ENCODE measurements at places on chromosomes 1 and 21.
A peak's percentile ranks its signal among the peaks of the same experiment; 100 is the strongest.

DNA sequence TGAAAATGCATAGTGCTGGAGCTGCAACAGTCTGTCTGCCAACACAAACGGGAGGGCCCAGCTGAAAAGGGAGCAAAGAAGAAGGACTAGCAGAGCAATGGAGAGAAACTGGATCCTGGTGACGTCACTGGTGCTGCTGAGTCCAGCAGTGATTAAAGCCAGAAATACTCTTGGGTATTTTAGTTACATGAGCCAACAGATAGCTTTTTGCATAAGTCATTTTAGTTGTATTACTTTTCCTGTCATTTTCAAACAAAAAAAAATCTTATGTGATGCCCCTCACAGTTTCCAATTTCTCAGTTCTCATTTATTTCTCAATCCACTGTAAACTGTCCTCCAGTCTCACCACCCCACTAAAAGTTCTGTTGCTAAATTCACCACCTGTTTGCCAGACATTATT is 38.7 kb upstream of the NEK7 start:
- no peak for DNase-seq

DNA sequence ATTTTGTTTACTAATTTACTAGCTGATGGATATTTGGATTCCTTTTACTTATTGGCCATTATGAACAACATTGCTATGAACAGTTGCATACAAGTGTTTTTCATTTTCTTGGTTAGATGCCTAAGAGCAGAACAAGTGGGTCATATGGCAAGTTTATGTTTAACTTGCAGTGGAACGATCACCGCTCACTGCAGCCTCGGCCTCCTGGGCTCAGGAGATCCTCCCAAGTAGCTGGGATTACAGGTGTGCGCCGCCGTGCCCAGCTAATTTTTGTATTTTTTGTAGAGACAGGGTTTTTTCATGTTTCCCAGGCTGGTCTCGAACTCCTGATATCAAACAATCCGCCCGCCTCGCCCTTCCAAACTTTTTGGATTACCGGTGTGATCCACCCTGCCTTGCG is 820.5 kb upstream of the TMPRSS15 start:
- DNase-seq, result no peak

DNA sequence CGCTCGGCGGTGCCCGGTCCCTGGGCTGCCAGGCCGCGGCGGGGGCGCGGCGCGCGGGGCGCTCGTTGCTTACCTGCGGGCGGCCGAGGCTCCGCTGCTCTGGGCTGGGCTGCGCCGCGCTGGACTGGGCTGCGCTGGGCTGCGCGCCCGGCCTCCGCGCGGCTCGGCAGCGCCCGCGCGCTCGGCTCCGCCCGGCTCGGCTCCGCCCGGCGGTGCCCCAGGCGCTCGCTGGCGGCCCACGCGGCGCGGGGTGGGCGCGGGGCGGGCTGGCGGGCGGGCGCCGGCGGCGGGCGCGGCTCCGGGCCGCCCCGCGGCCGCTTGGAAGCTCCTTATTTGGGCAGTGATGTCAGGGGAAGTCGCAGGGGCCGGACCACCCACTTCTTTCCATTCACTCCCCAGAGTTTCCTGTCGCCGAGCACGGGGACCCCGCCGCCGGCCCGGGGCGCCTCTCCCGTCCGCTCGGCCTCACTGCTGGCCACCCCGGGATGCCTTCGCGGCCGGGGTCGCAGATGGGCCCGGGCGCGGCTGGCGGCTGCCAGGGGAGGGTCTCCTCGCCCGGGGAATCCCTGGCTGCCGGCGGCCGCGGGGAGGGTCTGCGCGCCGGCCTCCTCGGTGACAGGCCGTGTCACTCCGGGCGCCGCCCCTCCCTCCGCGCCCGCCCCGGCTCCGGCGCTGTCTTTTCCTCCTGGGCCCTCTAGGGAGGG is 177.7 kb upstream of the EDN2 start:
- DNase-seq, result no peak

DNA sequence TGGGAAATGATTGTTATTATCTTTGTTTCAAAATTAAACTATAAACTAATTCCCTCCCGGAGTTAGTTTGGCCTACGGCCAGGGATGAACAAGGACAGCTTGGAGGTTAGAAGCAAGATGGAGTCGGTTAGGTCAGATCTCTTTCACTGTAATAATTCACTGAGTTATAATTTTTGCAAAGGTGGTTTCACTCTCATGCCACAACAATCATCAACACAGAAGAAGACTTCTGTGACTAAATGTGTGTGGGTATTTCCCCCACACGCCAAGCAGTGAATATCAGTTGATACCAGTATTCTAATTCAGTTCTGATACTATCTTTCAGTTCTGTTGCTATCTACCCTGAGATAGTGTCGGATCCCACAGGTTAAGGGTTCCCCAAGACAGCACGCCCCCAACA is 215.1 kb downstream of the S1PR1 start:
- DNase-seq, result no peak

DNA sequence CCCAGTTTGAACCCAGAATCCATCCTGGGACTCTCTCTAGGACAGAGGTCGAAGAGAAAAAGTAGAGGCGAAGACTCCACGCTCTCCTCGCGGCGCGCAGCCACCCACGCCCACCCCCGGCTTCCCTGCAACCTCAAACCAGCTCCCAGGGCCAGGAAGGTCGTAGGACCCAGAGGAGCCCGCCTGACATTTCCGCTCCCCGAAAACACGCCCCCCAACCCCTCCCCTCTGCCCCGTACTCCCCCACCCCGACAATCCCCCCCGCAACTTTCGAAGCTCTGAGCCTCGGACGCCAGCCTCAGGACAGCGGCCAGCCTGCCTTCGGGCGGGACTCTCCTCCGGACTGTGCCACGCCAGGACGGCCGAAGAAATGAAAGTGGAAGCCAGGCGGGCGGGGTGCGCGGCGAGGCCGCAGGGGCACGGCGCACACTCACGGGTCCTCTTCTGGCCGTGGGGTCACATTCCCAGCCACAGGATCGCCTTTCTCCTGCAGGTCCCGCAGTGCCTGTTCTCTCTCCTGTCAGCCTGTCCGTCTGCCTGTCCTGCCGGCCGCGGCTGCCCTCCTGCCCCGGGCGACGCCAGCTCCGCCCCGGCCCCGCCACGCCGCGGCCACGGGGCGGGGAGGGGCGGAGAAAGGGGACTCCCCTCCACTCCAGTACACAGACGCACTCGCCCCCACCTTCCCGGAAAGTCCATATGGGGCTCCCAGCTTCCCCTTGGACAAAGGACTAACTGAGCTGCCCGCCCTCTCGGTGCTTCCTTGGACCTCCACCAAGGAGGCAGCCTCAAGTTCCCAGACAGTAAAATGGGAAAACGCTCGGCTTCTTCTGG is at the start of gene MOB3C:
Gene MOB3C (minus strand): TSS at position 535 of the 831 bp plus-strand sequence. CDS start 3,490 bp downstream, outside the sequence.
- peak; percentile 87 for DNase-seq

DNA sequence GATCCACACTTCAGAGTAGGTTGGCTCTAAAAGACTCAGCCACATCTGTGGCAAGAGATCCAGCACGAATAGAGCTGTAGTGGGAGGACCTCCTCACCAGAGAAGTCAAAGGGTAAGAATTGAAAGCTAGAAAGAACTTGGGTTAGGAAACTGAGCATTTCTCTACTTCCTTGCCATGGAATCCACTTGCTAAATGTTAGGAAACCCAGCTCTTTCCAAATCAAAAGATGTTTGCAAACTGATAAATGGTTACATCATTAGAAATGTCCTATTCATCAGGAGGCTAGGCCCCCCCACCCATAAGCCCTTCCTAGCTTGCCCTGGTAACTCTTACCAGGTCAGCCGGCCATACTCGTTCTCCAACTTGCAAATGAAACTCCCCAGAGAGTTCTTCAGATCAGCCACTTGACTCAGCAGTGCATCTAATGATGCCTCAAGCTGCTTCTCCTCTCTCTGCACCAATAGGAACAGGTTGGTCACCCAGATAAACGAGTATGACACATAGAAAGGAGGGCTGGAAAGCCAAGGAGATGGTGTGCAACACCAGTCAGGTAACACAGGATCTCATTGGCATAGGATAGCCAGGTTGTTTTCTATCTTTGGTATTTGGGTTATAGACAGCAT is 1.5 kb downstream of the MED8 start:
- no peak for DNase-seq

GRCh38 chr21:38140207-38140903 is 116.4 kb upstream of the KCNJ15 start:
- peak; percentile 91 for DNase-seq

- DNase-seq, result no peak
Observed at GRCh38 chr1:3675436-3675835, 23.1 kb downstream of the TP73 start.

GRCh38 chr21:16427587-16428087 is 697.9 kb downstream of the USP25 start:
- DNase-seq, result no peak

- no peak for DNase-seq
Observed at GRCh38 chr1:179094818-179095217, 12.9 kb downstream of the TOR3A start.

- no peak for DNase-seq
Observed at GRCh38 chr21:18467715-18468114, 64.1 kb upstream of the TMPRSS15 start.

DNA sequence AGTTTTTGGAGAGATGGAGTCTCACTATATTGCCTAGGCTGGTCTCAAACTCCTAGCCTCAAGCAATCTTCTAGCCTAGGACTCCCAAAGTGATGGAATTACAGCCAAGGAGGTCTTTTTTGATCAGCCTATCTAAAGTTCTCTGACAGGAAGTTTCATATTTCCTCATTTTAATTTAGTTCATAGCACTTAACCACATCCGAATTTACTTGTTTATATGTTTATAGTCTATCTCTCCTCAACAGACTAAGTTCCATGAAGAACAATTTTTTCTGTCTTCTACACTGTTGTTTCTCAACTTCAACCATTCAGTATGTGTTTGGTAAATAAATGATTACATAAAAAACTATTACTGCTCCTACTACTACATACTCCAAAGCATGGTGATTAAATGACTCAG is 47.9 kb downstream of the GON4L start:
- DNase-seq, result no peak

DNA sequence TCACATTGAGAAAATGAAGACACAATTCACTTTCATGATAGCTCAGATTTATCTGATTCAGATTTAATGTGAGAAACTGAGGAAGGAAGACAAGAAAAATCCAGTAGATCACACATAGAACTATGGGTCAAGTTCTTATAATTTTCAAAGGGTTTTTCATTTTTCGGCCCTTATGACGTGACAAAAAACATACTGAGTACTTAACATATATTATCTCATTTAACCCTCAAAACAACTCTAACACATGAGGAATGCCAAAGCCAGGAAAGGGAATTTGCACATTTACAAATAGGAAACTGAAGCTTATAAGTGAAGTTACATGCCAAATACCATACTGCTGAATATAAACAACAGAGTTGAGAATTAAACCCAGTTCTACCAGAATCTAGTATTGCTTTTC is 27.6 kb downstream of the SOD1 start:
- DNase-seq, result no peak

- DNase-seq, result no peak
Observed at GRCh38 chr1:203324105-203325025, 19.0 kb downstream of the BTG2 start.

GRCh38 chr1:97385536-97386277 is 535.1 kb downstream of the DPYD start:
- DNase-seq, result no peak

- no peak for DNase-seq
Observed at GRCh38 chr1:51961231-51961630, 29.3 kb downstream of the RAB3B start.

- no peak for DNase-seq
Observed at GRCh38 chr1:98457248-98457647, 204.3 kb upstream of the SNX7 start.

GRCh38 chr1:101915597-101915996 is 81.1 kb downstream of the OLFM3 start:
- no peak for DNase-seq

DNA sequence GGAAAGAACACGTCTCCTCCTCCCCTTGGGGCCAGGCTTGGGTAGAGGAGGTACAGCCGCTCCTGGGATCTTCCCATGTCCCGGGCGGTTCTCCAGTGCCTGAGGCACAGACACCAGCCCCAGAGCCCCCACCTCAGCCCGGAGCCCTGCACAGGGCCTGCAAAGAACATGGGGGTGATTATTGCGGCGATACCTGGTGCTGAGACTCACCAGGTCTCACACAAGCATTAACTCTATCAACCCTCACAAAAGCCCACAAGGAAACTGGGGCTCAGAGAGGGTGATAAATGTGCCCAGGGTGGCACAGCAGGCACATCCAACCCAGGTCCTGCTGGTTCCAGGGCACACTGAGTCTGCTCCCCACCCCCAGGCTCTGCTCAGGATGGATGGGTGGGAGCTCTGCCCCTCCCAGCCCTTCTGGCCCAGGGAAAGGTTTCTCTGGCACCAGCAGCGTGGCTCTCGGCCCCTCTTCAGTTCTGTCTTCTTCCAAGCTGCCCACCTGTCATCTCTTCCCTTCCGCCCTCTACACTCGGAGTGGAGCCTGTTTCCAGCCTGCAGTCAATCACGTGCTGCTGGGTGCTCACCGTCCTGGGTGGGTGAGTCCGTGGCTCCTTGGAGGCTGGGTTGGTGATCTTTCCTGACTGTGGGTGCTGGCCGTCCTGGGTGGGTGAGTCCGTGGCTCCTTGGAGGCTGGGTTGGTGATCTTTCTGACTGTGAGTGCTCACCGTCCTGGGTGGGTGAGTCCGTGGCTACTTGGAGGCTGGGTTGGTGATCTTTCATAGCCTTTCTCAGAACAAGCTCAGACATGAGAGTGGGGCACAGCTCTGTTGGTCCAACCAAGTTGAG is 53.6 kb upstream of the AJAP1 start:
- no peak for DNase-seq

DNA sequence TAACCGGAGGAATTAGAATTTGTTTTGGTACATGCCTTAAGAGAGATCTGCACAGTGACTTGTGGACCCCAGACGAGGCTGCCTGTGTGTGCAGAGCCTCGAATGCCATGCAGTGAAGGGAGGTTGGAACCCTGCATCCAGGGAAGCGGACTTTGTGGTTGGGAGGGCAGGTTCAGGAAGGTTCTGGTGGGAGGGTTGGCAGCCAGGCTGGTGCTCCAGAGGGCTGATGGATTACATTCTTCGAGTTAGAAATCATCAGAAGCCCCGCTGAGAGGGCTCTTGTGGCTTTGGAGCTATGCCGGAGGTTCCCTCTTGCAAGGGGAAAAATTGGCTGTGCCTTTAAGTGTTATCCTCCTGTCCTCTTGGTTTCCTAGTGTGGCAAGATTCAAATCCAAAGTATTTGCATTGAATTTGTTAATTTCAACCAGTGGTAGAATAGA is 21.1 kb downstream of the ROR1 start:
- DNase-seq, result no peak

- no peak for DNase-seq
Observed at GRCh38 chr1:98482611-98483010, 178.9 kb upstream of the SNX7 start.

DNA sequence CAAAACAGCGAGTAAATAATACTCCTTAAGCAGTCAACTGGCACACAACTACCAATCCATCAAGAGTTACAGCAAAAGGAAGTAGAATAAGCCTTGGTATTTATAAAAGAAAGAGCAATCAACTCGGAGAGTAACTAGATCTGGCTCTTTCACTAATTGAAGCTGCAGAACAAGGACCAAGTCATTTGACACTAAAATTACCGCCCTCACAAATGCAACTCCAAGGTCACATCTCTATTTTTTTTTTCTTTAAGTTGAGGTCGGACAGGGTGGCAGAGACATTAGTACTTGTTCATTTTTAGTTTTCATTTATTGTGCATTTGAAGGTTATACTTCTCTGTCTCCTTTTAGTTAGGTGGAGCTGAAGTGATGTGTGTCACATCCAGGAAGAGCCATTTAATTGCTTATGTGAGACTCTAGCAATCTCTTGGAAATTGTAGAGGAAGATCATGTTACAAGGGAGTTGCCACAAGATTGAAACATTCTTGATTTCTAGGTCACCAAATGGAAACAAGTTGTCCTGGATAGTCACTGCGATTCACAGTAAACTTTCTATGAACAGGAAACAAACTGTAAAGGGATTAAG is 138.1 kb upstream of the ADAMTS5 start:
- no peak for DNase-seq

- DNase-seq, result no peak
Observed at GRCh38 chr1:204025917-204026707, 46.8 kb upstream of the SOX13 start.

Data from left lobe of liver (tissue), 2 donors.